Left colon (tissue), 2 donors: ENCODE measurements at places on chromosomes 1 and 21. TPM values are rescaled to one million over a fixed set of nuclear protein-coding genes. Genes with fewer than 3 reads are reported as not detected.

The RBM8A gene
- 94.1 TPM for total RNA-seq

The FAM131C gene
- not detected for total RNA-seq

The C1orf21 gene
- total RNA-seq = 106 TPM

The MAGI3 gene
- total RNA-seq = 78.6 TPM

The CTSK gene
- 23.8 TPM for total RNA-seq

The PCP4 gene
- 0.64 TPM for total RNA-seq

The TSSK3 gene
- 1.9 TPM for total RNA-seq

The CD1E gene
- 0.28 TPM for total RNA-seq

The KCNE2 gene
- not detected for total RNA-seq

The FALEC gene
- not detected for total RNA-seq

The HHIPL2 gene
- total RNA-seq = 0.67 TPM

GRCh38 chr1:24925082-24925779 lies 4.8 kb downstream of the RUNX3 start:
- DNase-seq = no peak

DNA sequence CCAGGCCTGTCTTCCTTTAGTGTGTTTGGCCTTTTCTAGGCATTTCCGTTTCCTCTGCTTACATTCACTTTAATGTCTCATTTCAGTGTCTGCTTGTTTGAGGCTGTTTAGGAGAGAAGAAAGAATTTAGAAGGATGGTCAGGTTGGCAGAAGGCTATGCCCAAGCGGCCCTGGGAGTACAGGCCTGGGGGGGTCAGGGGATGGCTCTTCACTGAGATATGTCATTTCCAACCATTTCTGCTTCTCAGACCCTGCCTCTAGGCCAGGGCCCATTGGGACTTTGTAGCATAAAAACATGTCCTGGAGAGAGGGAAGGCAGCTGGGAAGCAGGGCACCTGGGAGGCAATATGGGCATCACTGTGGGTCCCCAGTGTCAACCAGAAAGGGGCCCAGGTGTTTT lies 86.0 kb downstream of the DDX20 start:
- no peak for DNase-seq

- no peak for DNase-seq
These were observed 211.5 kb downstream of the TRABD2B start for GRCh38 chr1:47785561-47786271.

- DNase-seq = no peak
These were observed 73.2 kb upstream of the COA6 start for GRCh38 chr1:234300096-234300495.

- DNase-seq = no peak
These were observed 31.7 kb upstream of the LAX1 start for GRCh38 chr1:203733009-203733863.

- no peak for DNase-seq
These were observed 298.8 kb downstream of the KIF26B start for GRCh38 chr1:245453541-245453940.

DNA sequence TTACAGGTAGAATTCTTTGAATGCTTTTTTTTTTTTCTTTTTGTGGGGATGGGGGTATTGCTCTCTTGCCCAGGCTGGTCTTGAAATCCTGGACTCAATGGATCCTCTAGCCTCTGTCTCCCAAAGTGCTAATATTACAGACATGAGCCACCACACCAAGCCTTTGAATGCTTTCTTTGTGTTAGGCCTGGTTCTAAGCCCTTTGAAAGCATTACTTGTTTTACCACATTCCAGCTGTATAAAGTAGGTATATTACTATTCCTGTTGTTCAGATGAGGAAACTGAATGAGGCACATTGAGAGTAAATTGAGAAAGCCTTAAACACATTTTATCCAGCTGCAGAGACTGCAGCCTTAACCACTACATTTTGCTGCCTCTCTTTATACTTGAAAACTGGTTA lies 841.8 kb upstream of the ADGRL4 start:
- DNase-seq = no peak

DNA sequence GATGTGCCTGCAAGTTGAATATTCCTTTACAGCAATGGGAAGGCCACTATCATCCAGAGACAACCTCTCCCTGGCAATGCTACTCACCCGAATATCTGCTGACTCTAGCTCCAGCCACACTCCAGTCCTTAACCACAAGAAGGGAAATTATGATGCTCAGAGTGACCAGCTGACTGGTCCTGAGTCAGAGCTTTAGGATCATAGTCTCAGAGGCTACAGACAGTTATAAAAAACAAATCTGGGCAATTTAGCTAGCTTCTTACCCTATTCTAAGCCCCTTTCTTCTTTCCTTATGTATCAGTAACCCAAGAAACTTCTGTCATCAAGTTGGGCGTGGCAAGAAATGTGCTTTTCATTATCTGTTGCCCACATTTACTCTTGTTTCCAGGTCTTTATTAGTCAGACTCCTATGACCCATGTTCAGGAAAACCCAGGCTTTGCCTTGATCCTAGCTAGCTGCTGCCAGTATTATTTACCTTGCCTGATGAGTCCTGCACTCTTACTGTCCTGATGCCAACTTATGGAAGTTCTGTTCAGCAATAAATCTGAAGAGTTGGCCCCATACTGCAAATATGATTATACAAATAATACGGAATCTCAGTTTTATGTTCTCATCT lies 207.0 kb downstream of the TTLL7 start:
- no peak for DNase-seq

GRCh38 chr1:84385347-84385746 lies 12.9 kb upstream of the DNASE2B start:
- DNase-seq = no peak

- no peak for DNase-seq
These were observed 162.3 kb downstream of the ZNF281 start for GRCh38 chr1:200247518-200247917.

GRCh38 chr1:206521127-206521526 lies 13.8 kb downstream of the RASSF5 start:
- no peak for DNase-seq

DNA sequence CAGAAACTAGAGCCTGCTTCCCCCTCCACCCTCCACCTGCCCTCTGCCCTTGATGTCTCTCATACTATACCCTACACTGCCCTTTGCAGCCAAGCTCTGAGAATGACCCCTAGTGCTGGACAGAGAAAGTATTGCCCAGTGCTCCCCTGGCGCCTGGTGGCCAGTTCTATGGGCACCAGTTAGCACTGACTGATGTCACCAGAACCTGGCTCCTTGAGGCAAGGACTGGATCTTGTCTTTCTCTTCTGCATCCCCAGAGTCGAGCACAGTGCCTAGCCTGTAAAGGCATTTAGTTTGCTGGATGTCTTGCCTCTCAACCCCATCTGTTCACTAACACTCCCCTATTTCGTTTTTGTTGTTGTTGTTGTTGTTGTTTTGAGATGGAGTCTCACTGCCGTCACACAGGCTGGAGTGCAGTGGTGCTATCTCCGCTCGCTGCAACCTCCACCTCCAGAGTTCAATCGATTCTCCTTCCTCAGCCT lies 5.9 kb downstream of the PHLDA3 start:
- no peak for DNase-seq

- DNase-seq = no peak
These were observed 80.0 kb downstream of the USP25 start for GRCh38 chr21:15809818-15810217.

GRCh38 chr1:109775398-109775797 lies 11.7 kb upstream of the EPS8L3 start:
- no peak for DNase-seq

GRCh38 chr1:66618390-66618789 lies 84.4 kb downstream of the SGIP1 start:
- no peak for DNase-seq

DNA sequence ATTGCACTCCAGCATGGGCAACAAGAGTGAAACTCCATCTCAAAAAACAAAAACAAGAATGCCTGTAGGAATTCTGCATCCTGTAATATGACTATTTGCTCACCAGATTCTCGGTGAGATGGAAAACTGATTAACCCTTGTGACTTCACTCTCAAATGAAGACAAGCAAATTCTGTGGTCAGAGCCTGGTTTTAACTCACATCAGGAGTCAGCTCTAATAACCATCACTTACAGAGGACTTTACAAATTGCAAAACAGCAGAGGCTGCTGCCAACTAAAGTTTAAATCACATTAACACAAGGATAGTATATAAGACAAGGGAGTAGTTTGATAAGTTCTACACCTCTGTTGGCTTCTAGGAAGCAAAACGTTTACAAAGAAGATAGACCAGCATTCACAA lies 35.7 kb upstream of the FAM163A start:
- no peak for DNase-seq

DNA sequence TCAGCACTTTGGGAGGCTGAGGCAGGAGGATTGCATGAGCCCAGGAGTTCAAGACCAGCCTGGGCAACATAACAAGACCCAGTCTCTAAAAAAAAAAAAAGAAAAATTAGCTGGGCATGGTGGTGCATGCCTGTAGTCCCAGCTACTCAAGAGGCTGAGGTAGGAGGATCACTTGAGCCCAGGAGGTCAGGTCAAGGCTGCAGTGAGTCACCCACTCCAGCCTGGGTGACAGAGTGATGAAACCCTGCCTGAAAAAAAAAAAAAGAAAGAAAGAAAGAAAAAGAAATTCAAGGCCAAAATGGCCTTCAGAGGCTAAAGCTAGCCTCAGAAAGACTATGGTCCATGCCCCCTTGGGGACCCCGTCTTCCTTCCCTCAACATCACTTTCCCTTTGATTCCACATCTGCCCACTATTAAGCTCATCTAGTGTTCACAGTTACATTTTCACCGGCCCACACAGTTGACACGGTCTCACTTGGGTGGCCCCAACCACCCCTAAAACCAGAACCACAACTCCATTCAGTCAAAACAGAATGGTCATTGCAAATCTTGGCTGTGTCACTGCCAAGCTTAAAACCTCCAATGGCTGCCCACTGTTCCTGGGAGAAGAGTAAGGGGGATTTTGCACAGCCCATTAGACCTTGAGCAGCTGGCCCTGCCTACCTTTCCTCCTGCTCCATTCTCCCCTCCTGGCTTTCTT lies 2.1 kb upstream of the CAPN8 start:
- no peak for DNase-seq

DNA sequence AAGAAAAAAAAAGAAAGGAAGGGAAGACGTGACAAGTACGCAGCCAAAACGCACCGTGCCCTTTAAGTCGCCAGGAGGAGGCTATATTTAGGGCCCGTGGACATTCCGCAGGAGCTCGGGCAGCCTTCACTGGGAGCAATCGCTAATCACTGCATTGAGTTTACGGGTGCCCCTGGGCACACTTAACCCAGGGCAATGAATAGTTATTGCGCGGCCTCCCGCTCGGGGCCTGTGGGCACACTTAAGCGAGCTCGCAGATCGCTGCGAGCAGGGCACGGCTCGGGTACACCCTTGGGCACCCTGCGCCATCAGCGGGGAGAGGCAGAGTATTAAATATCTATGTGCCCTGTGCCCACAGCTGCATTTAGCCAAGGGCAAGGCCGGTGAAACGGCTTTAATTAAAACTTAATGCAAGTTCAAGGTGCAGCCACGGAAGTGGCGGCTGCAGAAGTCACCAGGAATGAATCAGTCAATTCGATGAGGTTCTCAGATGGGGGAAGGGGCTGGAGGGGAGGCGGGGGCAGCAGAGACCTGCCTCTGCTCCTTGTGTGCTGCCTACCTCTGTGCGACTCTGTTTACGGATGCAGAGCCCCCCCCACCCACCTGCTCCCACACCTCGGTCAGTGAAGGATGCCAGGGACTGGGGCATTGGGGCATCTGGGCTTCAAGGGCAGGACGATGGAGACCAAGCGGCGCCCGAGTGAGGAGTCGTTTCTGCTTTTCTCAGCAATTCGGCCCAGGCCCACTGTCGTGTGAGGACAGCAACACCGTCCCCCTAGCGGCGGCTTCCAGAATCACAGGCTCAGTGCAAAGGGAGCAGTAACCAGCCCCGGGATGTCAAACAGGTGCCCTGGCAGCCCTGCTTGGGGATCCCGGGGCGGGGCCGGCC lies 51.8 kb upstream of the TARDBP start:
- peak; percentile 90 for DNase-seq

DNA sequence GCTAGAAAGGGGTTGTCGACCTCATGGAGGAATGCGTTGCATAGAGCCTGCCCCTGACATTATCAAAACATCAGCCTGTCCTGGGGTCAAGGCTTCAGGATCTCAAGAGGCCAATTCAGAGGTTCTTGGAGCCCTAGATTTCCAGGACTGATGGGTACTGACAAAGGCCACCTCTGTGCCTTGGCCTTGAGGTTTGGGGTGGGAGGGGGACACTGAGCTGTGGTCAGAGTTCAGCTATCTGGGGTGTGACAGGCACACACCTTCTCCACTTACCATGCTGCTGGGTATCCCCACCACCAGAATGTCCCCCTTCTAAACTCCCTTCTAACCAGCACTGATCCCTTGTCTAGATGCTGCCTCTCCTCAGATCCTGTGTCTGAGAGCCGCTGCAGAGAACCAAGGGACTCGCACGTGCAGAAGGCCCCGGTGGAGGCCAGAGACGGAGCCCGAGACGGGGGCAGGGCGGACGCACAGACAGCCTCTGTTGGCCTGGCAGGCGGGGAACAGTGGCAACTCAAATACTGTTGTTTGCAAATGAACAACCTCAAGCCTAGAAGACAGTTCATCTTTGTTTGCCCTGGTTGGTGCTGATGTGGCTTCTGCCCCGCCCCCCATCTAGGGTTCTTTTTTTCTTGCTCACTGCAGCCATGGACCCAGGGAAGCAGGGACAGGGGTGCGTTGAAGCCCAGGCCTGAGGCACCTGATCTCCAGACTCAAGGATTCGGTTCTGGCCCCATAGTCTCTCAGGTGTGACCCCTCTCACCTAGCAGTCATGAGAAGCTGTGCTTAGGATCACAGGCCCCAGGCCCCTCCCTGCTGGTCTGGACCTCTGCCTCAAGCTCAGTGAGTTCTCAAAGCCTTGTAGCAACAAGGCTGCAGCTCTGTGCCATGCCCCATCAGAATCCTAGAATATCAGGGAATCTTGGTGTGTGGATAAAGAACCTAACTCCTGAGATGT lies 28.1 kb upstream of the CSF1 start:
- DNase-seq = no peak

DNA sequence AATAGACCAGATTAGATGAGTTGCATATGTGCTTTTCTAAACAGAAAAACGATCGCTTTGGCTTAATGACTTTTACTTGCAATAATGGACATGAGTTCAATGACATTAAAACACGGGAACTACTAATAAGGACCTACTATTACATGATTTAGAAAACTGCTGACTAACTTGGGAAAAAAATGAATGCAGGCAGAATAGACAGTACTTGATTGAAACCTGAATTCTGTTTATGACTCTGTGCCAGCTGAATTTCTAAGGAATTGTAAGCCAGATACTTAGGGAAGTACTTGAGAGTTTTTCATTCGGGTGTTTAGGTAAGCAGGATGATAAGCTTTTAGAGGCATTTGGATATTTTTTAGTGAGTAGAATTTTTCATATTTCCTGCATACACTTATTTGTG lies 12.0 kb downstream of the ADGRL2 start:
- DNase-seq = no peak

GRCh38 chr1:246828818-246829217 lies 102.9 kb downstream of the AHCTF1 start:
- no peak for DNase-seq

GRCh38 chr1:54046671-54047383 lies 6.2 kb downstream of the TMEM59 start:
- no peak for DNase-seq

GRCh38 chr1:220906561-220907334 lies 27.5 kb downstream of the HLX start:
- DNase-seq = no peak

DNA sequence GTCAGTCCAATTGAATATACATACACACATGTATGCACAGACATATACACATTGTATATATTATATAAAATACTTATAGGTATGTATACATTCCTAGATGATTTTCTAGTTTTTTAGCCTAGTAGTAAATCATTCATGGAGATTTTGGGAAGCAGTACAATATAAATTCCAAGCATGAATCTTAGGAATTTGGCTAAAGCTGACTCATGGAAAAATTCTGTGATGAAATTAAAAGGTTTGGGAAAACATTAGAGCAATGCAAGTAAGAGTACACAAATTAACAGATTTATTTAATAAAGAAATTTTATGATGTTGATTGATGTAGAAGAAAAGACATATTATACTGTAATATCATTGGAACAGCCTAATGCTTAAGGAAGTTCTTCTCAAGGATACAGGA lies 43.7 kb upstream of the PTGFR start:
- DNase-seq = no peak
